Upper lobe of left lung (tissue), 6 donors: ENCODE measurements at places on chromosomes 5 and 9. TPM values are rescaled to one million over a fixed set of nuclear protein-coding genes. Genes with fewer than 3 reads are reported as not detected.

WDR38 gene
- 4.1 TPM for total RNA-seq

GRCh38 chr9:34994900-34995669, 5.5 kb downstream of the DNAJB5 start:
- no peak for DNase-seq
- no peaks in the 10 kb centered on the region for H3K27me3 ChIP-seq
- H3K36me3 ChIP-seq = peaks cover 16% of the 10 kb centered on the region
- H3K4me1 ChIP-seq = peaks cover 32% of the 10 kb centered on the region
- no peak overlapping the region for H3K27ac ChIP-seq

UGT3A2 gene
- total RNA-seq = not detected

GPRIN1 gene
- 1.7 TPM for total RNA-seq

DNA sequence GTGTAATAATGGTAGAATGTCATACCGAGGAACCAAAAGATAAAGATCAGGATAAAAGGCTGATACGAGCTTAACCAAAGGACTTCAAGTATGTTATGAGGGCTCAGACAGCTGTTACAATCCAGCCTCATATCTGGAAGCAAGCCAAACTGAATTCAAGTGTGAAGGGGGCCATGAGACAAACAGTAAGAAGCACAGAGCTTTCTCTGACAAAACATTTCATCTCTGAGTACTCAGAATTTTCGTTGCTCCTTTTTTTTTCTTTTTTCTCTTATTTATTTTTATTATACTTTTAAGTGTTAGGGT, 52.9 kb upstream of the CD180 start:
- DNase-seq = no peak
- no peaks in the 10 kb centered on the region for H3K27me3 ChIP-seq
- no peak overlapping the region for H3K4me3 ChIP-seq
- peaks cover 33% of the 10 kb centered on the region for H3K4me1 ChIP-seq
- H3K27ac ChIP-seq = no peak overlapping the region

DNA sequence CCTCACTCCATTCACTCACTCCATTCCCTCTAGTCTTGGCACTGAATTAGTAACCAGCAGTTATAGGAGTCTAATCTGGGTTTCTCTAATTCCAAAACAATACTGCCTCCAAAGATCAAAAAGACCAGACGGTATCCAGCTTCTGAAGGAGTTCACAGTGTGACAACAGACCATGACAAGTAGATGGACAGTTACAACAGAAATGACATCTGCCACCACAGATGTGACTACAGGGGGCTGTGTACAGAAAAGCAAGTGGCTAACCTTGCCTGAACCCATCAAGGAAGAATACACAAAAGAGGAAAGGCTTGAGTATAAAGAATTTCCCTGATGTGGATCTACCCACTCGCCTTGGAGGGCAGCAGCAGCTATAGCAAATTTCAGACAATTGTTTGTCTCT, 112.4 kb downstream of the ACTL7B start:
- H3K4me3 ChIP-seq = no peak overlapping the region
- H3K4me1 ChIP-seq = no peaks in the 10 kb centered on the region
- DNase-seq = no peak
- H3K27me3 ChIP-seq = no peaks in the 10 kb centered on the region
- H3K36me3 ChIP-seq = no peaks in the 10 kb centered on the region
- H3K27ac ChIP-seq = no peak overlapping the region

DNA sequence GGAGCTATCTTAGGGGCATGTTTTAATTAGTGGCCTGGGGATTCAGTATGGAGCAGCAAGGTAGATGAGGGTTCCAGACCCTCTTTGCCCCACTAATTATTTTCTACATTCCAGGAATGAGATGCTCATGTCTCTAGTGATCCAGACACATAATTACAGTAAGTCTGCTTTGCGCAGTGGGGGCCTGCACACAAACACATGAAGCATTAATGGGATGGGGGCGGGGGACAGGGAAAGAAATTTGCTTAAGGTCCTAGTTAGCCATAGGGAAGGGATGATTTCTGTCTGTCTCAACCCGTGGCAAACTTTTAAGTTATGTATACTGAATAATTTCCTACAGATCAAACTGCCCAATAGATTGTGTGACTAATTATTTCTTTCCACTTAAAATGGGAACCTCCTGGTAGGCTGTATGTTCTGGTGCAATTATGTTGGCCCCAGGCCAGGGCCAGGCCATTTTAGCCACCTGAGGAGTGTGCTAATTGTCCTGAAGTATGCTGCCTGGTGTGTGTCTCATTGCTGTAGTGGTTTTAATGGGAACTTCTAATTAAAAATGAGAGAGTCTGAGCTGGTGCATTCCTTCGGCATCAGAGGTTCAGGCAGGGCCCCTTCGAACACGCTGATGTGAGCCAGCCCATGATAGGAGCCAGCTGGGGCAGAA, 134.4 kb downstream of the PTTG1 start:
- no peaks in the 10 kb centered on the region for H3K4me1 ChIP-seq
- no peak overlapping the region for H3K4me3 ChIP-seq
- H3K36me3 ChIP-seq = no peaks in the 10 kb centered on the region
- no peak overlapping the region for H3K27ac ChIP-seq
- no peaks in the 10 kb centered on the region for H3K27me3 ChIP-seq
- no peak for DNase-seq
